ENCODE measurements at places on chromosomes 11 and 22.

DNA sequence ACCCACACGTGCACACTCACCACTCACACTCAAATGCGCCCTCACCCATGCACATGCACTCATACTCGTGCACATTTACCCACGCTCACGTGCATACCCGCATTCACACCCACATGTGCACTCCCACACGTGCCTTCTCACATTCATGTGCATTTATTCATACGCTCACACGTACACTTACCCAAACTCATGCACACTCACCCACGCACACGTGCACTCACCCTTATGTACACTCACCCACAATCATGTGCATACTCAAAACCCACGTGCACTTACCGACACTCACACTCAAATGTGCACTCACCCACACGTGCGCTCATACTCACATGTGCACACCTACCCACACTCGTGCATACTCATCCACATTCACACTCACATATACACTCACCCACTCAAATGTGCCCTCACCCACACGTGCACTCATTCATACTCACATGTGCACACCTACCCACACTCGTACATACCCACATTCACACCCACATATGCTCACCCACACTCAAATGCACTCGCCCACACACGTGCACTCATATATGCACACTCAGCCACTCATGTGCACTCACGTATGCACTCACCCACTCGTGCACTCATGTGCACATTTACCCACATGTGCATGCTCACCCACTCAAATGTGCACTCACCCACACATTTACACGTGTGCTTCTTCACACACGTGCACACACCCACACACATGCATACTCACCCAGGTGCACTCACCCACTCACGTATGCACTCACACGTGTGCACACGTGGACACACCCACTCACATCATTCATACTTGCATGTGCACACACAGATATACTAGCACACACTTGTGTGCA is 84.4 kb downstream of the TRMU start:
- DNase-seq, result no peak

DNA sequence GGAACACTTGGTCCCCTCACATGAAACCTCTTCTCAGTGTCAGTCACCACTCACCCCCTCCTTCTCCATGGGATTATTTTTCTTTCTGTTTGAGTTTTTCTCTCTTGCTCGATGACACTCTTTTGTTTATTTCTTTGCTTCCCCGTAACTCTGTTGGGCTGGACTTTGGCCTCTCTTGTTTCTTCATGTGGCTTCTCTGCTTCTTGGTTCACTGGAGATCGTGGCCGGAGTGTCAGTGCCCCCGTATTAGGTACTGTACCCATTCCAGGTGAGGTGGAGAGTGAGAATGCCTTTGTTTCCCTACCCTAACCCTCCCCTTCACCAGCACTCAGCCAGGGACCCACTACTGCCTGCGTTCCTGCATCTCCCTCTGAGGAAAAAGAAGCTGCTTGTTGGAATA is 32.5 kb downstream of the CYB5R2 start:
- DNase-seq, result no peak

GRCh38 chr11:77557553-77557952 is 32.2 kb upstream of the AQP11 start:
- DNase-seq, result no peak

DNA sequence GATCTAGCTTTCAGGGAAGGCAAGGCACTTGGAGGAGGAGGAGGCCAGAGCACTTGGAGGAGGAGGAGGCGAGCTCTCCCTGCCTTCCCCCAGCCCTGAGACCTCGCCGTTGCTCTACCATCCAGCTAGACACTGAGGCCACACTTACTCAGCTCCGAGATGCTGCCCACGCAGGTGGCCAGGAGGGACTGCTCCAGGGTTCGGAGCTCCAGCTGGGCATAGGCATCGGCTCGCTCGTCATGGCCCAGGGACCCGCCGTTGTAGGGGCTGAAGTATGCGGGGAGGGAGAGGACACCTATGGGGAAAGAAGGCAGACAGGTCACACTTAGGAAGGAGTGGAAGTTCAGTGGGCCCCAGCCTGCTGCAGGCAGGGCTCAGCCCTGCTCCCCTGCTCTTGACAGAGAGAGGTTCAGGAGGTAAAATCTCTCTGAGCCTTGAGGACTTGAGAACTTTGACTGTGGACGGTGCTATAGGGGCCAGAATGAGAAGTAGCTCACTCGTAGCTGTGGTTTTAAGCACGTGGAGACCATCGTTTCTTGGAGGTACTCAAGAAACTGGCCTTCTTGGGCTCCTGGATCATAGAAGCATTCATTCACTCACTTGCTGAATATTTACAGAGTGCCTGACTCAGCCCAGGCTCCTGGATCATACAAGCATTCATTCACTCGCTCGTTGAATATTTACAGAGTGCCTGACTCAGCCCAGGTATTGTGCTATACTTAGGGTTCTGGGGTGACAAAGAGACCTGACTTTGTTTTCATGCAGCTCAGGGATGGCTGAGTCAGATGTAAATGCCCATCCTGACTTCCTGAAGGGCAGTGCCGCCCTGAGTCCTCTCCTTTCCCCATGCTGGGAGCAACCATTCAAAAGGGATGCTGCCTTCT is 99.2 kb downstream of the NAT10 start:
- no peak for DNase-seq

DNA sequence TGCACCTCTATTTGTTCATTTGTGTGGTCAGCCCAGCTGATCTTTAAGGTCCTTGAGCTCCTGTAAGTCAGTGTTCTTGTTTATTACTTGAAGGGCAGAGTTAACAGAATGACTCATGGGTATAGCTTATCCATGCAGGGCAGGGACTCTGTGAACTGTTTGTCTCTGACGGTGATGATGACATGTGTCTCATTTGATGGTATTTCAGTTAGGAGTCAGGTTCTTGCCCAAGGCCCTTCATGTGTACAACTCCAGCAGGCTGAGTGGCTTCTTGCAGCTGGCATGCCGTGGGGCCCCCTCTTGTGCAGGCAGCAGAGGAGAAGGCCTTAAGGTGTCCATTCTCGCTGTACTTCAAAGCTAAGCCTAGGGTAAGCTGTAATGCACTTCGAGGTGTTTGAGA is 165.1 kb downstream of the DBX1 start:
- DNase-seq, result no peak

DNA sequence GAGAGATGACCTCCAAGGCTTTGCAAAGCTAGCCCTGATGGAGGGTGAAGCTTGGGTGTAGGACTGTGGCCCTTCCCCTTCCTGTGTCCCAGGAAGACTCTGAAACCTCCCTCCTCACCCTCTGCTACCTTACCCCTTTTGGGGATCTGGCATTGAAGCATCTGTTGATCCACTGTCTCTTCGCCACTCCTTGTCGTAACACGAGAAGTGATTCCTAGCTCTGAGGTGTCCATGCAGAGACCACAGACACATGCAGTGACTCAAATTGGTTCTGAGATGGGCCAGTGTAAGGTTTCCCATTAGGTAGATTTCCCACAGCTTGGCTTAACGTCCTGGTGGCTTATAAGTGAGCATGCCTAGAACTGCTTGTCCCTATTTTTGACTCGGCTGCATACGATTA is 101.4 kb downstream of the ZBTB16 start:
- no peak for DNase-seq

DNA sequence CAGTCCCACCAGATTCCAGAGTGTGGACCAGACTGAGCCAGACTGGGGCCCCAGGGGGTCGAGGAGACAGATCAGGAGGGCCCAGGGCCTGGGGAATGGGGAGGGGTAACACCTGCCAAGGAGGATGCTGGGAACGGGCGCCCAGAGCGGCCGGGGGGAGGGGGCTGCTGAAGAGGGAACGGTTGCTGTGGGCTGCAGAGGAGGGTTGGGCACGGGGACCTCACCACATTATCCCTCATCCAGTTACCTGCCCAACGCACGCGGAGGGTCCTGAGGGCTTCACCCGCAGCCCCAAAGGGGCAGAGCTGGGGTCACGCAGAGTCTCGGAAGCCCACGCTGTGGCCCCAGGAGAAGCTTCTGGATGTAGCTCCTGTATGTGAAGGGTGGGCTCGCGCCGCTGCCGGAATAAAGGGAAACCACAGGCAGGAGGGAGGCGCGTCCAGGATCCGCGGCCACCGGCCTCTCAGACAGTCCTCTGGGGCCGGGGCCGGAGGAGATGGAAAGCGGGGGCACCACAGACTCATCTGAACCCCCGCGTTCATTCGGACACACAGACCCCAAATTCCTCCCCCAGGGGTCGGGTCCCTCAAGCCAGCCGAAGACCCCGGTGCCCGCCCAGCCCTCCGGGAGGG is 866 bp upstream of the SELENOO start:
- no peak for DNase-seq

- no peak for DNase-seq
Observed at GRCh38 chr11:3197878-3198528, 20.6 kb downstream of the MRGPRG start.

GRCh38 chr11:110217223-110217877 is 79.1 kb downstream of the RDX start:
- no peak for DNase-seq

- DNase-seq, result no peak
Observed at GRCh38 chr11:67503119-67504004, 1.8 kb downstream of the PITPNM1 start.

GRCh38 chr11:40647295-40647694 is 812.2 kb downstream of the LRRC4C start:
- DNase-seq, result no peak

DNA sequence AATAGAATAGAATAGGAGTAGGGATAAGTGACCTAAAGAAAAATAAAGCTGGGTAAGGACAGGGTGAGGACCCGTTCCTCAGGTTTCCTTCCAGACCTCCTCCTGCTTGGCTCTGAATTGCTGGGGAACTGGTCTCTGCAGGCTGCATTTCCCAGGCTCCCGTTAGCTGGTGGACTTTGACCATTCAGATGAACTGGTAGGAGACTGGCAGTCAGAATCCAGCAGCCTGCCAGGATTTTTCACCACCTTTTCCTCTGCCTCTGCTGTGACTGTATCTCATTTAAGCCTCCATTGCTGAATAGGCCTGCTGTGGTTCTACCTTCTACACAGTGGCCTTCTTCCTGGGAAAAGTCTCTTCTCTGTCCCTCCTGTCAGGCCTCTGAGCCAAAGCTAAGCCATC is 24.6 kb upstream of the SMPD1 start:
- DNase-seq, result no peak

- DNase-seq, result no peak
Observed at GRCh38 chr22:33062361-33062760, 4.2 kb upstream of the SYN3 start.

- DNase-seq, result no peak
Observed at GRCh38 chr11:111157571-111157970, 88.0 kb upstream of the POU2AF2 start.

DNA sequence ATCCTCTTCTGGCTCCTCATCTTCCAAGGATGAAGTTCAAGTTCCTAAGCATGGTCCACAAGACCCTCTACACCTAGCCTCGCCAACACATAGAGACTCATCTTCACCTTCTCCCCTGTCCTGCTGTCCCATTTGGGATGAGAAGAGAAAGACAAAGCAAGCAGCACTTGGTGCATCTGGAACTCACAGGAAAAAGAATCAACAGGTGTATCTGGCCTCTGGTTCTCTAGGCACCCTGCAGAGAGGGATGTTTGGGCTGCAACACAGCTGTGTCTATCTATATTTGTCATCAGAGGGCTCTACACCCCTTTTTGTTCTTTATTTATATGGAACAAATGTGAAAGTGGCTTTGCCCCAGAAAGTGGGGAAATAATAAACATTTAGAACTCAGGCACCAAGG is 82.1 kb upstream of the GALNT18 start:
- no peak for DNase-seq

- no peak for DNase-seq
Observed at GRCh38 chr11:114259124-114259526, 37.1 kb upstream of the NNMT start.

GRCh38 chr22:19708321-19709011 is 5.8 kb upstream of the SEPTIN5 start:
- DNase-seq, result peak; percentile 11

DNA sequence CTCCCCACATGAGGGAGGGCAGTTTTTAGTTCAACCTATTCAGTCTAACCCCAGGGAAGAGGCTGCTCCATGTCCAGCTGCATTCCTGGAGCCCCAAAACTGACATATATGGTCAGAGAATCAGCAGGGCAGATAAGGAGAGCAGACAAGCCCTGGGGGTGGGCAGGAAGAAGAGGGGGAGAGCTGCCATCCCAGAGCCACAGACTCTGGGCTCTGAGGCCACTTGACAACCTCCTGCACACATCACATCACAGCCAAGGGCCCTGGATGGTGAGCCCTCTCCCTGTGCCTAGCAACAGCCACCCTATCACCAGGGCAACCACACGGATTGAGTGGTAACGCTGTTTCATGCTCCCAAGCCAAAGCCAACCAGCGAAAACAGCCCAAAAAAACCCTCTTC is 3.1 kb downstream of the ARHGAP1 start:
- no peak for DNase-seq

DNA sequence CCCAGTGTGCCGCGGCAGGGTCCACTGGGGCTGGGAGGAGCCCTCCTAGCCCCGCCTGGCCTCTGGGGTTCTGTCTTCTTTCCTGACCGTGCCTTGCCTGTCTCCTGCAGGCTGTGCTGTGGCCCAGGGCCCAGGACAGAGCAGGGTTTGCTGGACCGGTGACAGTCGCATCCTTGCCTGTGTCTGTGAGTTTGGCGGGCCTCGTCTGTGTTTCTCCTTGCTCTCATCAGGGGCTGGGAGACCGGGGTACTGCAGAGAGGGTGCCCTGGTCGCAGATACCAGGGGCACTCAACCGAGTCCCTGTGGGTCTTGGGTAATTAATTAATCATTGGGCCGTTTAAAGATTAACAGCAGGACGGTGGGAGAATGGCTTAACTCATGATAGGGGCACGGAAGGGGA is 29.9 kb downstream of the RPL3 start:
- DNase-seq, result no peak

- no peak for DNase-seq
Observed at GRCh38 chr11:125175896-125176575, 11.5 kb downstream of the PKNOX2 start.

- DNase-seq, result no peak
Observed at GRCh38 chr11:19444231-19444630, 203.5 kb upstream of the E2F8 start.

DNA sequence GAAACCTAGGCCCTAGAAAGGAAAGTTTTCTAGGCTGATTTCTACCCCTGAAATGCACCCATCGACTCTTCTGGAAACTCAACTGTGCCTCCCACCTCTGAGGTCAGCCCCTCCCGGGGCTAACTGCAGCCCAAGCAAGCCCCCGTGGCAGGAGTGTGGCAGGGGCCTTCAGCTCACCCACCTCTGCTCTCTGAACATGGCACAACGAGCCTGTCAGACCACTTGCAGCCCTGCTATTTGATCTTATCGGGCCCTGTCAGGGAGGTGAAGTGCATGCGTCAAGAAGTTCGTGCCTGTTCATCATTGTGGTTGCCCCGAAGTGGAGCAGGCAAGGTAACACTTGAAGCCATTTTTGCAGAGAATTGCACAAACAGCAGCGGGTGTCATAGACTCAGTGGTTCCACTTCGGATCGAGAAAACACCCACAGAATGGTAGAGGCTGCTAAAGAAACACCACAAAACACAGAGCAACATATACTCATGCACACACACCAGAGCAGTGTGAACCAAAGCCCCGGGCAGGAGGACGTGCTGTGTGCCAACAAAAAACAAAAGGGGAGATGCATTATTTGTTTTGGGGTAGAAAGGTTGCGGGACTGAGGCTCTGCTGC is 262.7 kb downstream of the ETS1 start:
- no peak for DNase-seq

Data from GM12891 (cell line).